ENCODE measurements at places on chromosomes 6 and 20. TPM values are rescaled to one million over a fixed set of nuclear protein-coding genes. Genes with fewer than 3 reads are reported as not detected.

DNA sequence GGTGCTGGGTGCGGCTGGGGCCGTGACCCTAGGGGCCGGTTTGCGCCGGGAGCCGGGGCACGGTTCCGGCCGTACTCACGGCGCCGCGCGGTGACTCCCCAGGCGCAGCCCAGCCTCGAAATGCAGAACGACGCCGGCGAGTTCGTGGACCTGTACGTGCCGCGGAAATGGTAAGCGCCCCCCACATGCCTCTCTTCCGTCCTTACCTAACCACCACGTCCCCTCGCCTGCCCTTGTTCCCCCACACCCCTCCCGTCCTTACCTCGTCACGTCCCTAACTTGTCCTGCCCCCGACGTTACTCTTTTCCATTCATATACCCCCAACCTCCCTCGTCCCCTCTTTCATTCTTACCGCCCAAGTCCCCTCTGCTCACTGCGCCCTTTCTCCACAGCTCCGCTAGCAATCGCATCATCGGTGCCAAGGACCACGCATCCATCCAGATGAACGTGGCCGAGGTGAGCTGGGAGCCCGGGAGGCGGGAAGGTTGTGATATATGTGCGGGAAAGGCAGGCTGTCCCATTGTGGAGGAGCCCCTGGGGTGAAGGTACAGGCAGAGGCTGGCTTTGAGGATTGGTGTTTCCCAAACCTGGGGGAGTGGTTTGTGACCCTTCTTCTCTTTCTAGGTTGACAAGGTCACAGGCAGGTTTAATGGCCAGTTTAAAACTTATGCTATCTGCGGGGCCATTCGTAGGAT lies 463 bp downstream of the RPS21 start:
- ATAC-seq: no peak

DNA sequence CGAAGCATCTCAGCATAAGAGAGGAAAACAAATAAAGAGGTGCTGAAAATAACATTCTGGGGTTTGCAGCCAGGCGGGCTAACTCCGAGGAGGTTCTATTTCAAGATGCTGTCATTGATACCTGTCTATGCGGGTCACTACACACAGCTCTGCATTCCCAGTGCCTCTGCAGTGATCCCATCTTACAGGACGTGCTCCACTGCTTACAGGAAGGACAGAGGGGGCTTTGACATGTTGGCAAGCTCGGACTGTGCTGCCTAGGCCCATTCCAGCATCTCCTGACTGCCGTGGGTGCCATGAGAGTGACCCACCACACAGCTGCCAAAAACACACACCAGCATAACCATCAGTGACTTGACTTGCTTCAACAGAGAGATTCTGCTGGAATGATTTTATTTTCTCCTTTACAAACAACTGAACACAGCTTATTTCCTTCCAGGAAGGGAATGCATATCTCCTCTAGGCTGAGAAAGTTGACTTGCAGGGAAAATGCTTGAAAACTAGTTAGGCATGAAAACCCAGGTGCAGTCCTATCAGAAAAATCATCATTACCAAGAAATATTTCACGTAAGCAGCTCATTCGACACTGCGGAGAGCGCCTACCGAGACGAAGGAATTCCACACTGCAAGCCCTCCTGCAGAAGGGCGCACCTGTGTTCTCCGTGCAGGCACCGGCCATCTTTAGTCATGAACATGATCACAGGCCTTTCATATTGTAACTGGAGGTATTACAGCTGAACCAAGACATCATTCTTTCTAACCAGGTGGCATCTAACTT lies 62.5 kb downstream of the RAMACL start:
- no peak for ATAC-seq

GRCh38 chr6:84033523-84034451 lies at the start of gene MRAP2:
Gene MRAP2 (plus strand): TSS chr6:84033772. CDS start chr6:84055319, 21,547 bp downstream.
- ATAC-seq: peak; percentile 49

DNA sequence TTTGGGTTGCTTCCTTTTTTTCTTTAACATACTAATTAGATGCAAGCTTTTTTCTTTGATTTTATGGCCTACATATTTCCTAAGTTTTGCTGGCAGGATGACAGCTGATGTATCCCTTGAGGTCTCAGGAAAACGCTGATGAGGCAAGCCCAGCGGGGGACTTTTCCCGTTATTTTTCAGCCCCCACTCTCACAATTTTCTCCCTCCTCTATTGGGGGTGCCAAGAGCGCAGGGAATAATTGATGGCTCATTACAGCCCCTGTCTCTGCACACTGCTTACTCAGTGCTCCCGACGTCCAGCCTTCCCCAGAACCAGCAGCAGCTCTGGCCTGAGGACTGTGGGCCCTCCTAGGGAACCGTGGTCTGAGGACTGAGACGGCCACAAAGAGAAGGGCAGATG lies 38.6 kb upstream of the VSTM2L start:
- no peak for ATAC-seq

DNA sequence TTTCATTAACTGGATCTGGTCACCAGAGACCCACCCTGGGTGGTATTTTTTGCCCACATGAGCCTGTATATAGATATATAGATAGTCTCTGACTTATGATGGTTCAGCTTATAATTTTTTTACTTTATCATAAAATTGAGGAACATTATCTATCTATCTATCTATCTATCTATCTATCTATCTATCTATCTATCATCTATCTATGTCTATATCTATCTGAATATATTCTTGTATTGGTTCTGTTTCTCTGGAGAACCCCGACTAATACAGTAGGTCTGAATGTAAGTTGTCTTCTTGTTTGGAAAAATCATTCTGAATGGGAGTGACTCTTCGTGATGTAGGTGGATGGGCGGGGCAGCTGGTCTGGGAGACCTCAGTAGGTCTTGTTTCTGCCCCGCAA lies 13.3 kb upstream of the CDKN1A start:
- no peak for ATAC-seq

DNA sequence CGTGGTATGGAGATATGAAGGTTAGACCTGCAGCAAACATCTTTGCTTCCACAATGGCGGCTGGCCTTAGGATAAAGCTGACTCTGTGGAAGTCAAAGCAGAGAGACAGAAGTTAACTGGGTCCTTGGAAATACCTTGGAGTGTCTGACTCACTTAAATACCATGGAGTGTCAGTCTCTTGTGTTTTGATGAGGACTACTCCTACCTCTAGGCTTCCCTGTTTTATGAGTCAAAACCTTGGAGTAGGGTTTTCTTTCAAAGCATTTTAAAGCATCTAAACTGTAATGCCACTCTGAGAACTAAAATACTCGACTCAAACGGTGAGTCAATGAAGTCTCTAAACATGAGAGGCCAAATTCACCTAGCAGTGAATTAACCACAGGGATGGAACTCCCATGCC lies 329.1 kb downstream of the SAMD5 start:
- ATAC-seq: no peak

GRCh38 chr20:63265891-63266515 lies 6.6 kb upstream of the ARFGAP1 start:
- ATAC-seq: no peak

Gene FAM209B
- not detected for total RNA-seq

Gene CD24
- 4.3 TPM for total RNA-seq

Gene GSTA3
- not detected for total RNA-seq

Data from gastroesophageal sphincter (tissue), 4 donors.